Fibroblast of pulmonary artery (primary cell): ENCODE measurements at places on chromosomes 2 and 18.

DNA sequence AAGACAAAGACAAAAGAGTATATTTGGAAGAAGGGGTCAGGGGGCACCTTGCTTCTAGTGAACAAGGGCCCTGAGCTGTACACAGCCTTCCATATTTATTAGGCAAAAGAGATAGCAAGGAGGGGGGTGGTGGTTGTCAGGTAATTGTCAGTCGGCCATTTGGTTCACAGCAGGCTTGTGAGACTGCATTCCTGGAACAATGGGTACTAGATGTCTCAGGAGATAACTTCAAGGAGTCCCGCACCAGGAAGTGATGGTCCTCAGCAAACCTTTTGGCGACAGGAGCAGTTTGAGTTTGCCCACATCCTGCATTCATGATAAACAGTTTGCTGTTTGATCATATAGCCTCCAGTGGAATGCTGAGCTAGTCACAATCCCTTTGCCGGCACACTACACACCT is 376.4 kb upstream of the RAB12 start:
- no peak for DNase-seq

GRCh38 chr2:103789381-103790095 is 1027.7 kb downstream of the TMEM182 start:
- DNase-seq: no peak

- no peak for DNase-seq
These were observed 88.8 kb upstream of the DNMT3A start for GRCh38 chr2:25430556-25430955.

- DNase-seq: no peak
These were observed 299.6 kb downstream of the AGPS start for GRCh38 chr2:177692042-177692782.

GRCh38 chr2:68032702-68033101 is 30.1 kb downstream of the C1D start:
- DNase-seq: no peak

GRCh38 chr2:47007223-47007825 is 91.7 kb upstream of the MCFD2 start:
- DNase-seq: no peak

DNA sequence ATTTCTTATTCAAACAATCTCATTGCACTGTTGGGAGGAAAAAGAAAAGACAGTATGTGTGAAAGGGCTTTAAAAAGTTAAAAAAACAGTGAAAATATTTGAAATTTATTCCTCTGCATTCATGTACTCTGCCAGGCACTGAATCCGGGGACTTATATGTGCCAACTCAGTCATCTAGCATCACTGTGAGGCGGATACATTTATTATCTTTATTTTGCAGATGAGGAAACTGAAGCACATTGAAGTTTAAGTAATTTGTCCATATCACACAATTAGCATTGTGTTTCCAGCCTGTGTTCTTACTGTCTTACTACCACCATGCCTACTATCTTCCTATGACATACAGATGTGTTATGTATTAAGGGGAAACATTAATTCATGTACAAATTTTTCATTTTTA is 1.8 kb downstream of the LCLAT1 start:
- no peak for DNase-seq

GRCh38 chr2:118657466-118657865 is 190.0 kb downstream of the EN1 start:
- no peak for DNase-seq

GRCh38 chr2:176182671-176183070 is 5.8 kb upstream of the HOXD1 start:
- DNase-seq: no peak

DNA sequence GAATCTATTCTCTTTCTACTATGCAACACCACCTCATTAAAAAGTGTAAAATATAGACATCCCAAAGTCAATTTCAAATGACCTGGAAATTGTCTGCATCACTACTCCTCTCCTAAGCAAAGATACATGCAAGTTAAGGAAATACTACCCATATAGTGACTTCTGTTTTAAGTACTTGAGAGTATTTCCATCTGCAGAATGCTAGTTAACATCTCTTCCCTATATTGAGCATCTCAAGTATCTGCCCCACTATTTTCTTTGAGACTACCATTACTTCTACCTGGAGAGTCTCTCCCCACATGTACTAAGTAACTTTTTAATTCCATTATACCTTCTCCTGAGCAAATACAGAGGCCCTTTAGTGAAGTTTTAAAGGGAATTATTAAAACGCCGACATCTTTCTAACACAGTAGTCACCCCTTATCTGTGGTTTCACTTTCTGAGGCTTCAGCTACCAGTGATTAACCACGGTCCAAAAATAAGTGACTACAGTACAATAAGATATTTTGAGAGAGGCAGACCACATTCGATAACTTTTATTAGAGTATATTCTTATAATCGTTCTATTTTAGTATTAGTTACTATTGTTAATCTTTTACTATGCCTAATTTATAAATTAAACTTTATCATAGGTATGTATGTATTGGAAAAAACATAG is 21.8 kb downstream of the CWC22 start:
- no peak for DNase-seq

- DNase-seq: peak; percentile 43
These were observed 11.1 kb upstream of the KLHL30 start for GRCh38 chr2:238127165-238128060.

DNA sequence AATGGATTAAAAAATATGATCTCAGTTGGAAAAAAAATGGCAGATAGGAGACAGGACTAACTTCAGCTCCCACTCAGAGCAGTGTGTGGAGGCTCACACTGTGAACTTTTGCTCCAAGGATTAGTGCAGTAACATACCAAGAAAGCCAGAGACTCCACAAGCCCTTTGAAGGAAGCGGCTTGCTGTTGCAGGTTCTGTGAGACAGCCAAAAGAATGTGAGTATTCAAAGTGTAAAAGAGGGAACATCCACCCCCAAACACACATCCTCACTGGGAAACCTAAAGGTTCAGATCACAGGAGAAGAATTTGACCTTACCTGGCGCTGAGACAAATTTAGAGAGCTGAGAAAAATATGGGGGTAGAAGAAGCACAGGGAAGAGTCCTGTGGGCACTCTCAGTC is 77.5 kb downstream of the FAM171B start:
- DNase-seq: no peak

- no peak for DNase-seq
These were observed 53.9 kb upstream of the SPRED2 start for GRCh38 chr2:65486282-65486681.

DNA sequence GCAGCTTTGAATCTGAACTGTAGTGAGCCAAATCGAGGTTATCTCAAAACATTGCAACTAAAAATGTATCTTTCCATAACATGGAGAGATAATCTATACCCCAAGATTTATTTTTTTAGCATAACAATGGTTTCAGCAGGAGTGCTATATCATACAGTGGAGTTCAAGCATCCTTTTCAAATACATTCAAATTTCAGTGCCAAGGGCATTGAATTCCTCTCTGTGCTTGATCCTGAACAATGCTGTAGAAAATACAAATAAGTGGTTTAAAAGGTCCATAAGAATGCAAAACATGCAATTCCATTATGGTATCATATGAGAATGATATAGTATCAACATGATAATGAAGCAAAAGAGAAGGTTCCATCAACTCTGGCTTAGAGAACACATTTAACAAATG is 201.7 kb downstream of the TXNL1 start:
- no peak for DNase-seq

DNA sequence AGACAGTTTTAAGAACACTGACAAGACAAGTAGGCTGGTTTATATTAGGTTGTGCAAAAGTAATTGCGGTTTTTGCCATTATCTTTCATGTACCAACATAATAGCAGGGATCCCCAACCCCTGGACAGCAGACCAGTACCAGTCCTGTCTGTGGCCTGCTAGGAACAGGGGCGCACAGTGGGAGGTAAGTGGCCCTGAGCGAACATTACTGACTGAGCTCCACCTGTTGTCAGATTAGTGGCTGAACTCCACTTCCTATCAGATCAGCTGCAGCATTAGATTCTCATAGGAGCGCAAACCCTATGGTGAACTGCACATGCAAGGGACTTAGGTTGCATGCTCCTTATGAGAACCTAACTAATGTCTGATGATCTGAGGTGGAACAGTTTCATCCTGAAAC is 921.9 kb downstream of the CCDC85A start:
- no peak for DNase-seq

- DNase-seq: no peak
These were observed 161.6 kb upstream of the TACR1 start for GRCh38 chr2:75360945-75361344.

GRCh38 chr2:180690611-180691010 is 289.8 kb upstream of the UBE2E3 start:
- peak; percentile 68 for DNase-seq

- no peak for DNase-seq
These were observed 345.3 kb upstream of the CDH2 start for GRCh38 chr18:28522236-28522635.

DNA sequence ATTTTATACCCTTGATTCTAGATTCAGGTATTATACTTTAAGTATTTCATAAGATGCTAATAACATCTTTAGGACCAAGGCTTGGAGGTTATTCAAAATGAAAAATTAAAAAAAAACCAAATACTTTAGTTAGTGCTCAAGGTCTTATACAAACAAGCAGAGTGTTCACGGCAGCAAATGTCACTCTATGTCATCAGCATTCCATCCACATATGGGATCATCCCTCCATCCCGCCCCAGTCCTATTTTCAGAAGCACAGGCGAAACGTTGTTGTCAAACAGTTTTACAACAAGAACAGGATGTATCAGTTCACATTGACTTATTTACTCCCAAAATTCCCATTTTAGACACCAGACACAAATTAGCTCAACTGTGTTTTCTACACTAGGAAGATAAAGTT is 83.7 kb downstream of the DSEL start:
- DNase-seq: no peak

DNA sequence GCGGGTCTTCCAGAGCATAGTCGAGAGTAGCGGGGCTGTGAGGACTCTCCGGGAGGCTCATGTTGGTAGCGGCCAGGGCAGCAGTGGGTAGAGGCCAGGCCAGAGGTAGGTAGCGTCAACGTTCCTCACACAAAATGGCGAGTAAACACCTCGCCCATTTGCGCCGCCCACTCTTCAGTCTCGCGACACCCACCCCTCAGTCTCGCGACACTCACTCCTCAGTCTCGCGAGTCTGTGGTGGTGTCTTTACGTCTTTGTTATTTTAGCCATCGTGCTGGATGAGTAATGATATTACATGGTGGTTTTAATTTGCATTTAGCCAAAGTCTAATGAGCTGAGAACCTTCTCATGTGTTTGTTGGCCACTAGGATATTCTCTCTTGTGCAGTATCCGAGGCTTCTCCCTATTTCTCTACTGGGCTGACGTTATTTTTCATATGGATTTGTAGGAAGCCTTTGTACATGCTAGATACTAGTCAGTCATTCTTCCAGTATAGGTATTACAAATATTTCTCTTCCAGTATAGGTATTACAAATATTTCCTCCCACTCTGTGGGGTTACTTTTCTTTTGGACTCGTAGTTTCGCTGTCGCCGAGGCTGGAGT is at the start of gene TSPYL6:
Gene TSPYL6 (minus strand): TSS at position 139 of the 604 bp plus-strand sequence. CDS start 78 bp downstream, at position 61.
- DNase-seq: no peak

GRCh38 chr2:105291981-105292380 is 37.6 kb downstream of the TGFBRAP1 start:
- no peak for DNase-seq

DNA sequence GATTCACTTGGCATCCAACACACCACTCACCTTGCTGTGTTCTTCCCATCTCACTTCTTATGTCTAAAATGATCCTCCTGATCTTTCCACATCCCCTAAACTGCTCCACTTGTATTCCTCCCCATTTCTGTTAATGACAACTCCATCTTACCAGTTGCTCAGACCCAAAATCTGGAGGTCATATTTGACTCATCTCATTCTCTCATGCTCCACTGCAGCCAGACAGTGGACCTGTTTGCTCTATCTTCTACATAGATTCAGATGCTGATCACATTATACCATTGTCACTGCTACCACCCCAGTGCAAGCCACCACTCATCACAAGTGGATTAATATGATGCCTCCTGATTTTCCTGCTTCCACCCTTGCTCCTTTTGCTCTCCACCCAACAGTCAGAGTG is 7.9 kb upstream of the NABP1 start:
- no peak for DNase-seq

GRCh38 chr2:239260546-239261327 is 140.1 kb downstream of the HDAC4 start:
- no peak for DNase-seq

GRCh38 chr2:177284531-177284930 is 20.0 kb upstream of the NFE2L2 start:
- no peak for DNase-seq

DNA sequence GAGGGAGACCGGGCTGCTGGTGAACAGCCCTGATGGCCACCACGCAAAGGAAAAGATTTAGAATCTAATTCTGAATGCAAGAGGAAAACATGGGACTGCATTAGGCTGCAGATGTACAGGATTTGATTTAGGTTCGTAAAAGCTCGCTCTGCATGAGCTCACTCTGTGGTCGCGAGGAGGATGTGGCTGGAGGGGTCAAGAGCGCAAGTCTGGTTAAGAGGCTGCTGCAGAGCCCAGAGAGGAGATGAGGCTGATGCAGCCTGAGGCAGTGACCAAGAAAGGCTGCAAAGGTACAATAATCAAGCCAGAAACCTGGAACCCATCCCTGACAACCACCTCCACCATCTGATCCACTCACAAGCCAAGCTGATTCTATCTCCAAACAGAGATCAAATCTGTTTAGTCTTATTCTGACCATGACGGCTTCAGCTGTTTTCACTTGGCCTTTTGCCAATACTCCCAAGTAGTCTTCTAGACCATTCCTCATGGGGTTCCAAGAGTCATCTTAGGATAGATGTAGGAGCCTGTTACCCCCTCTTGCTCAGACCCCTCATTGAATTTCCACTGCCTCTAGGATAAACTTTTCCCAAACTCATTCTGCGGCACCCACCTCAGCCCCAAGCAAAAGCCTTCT is 58.9 kb upstream of the ARL4C start:
- DNase-seq: no peak

GRCh38 chr18:48374423-48375149 is 34.6 kb downstream of the ZBTB7C start:
- peak; percentile 3 for DNase-seq

DNA sequence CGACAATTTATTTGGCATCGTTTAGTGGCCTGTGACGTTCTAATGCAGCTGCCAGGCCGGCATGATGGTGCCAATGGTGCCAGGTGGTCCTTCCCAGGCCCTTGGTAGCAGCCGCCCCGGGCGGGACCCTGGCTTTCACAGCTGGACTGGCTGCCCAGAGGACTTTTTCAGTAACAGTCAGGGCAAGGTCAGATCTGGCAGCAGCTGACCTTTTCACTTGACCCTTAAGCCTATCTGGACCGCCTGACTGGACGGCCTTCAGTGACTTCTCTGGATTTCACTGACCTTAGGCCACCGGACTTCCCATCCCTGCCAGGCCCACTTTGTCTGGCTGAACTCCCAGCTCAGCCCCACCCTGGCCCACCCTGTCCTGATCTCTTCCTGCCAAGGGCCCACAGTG is 15.9 kb downstream of the TRIB2 start:
- no peak for DNase-seq
